Stimulated activated CD4-positive, alpha-beta T cell treated with anti-CD3 and anti-CD28 coated beads, Interleukin-15, amount 100 ng/mL, for 48 hours (primary cell): ENCODE measurements at places on chromosomes 16 and 17.

DNA sequence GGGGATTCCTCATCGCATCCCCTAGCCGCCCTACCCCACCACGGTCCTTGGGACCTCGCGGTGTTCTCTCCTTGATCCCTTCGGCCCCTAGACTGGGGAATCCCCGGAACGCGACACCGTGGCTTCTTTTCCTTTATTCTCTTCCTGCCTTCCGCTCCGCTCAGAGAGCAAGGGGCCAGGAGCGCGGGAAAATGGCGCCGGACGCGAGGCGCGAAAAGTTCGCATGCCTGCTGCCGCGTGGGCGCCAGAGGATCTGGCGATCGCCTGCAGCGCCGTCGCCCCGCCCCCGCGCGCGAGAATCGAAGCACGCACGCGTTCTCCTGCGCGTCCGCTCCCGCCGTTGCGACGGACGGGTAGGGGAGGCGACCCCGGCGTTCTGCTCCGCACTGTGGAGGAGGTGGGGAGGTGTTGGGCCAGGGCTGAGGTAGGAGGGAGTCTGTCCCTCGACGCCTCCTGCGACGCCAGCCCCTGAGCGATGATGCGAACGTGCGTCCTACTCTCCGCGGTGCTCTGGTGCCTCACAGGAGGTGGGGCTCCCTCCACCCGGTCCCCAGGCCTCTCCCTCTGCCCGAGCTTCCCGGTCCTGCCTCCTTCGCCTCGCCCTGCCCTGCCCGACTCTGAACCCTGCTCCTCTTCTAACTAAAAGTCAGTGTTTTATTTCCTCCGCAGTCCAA is at the start of gene ZPBP2:
Gene ZPBP2, plus strand, starts transcription at position 323 of the 674 bp plus-strand sequence. Its CDS starts 153 bp downstream, at position 476.
- peak; percentile 31 for DNase-seq

DNA sequence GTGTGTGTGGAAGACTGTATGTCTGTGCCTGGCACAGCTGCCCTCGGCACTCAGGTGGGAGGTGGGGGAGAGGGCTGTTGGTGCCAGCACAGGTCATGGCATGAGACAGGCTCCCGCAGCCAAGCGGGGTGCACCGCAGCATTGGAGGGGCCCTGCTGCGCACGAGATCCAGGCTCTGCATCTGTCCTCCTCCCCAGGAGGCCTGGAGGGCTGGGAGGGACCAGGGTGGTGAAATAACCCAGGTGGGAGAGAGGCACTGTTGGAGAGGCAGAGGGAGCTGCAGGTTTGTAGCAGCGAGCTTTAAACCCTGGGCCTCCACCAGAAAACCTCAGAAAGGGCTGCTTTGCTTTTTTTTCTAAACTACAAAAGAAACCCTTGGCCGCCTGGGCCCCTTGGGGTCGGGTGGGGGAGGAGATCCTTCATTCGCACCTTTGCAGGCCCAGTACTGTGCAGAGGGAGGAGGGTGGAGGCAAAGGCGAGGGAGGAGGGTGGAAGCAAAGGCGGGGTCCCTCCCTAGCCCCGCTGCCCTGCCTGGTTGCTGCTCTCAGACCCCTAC is 241.7 kb downstream of the SEC14L1 start:
- DNase-seq = no peak

DNA sequence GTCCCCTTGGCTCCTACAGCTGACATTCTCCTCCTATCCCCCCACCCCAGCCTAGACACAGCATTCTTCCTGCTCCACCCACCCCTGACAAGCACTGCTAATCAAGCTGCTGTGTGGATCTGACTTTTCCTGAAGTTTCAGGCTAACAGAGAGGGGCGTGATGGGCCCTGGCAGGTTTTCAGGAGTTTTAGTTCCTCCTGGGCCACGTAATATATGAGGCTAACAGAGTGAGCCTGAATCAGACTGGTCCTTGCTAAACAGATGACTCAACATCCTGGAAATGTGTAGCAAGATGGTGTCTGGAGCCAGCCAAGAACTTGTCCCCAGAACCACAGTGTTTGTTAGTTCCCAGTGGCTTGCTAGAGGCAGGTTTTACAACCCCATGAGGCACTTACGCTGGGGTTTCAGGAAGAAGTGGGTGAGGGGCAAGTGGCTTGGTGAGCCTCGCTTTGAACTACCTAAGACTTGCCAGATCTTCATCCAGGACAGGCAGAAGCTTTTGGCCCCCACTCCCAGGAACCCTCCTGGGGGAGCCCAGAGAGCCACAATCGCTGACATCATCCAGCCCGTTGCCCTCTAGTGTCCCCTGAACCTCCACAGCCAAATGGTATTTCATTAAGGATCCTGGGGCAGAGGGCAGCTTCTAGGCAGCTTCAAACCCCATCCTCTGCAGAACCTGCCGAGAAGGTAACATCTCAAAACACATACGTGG is 15.9 kb downstream of the TMEM92 start:
- DNase-seq = no peak

DNA sequence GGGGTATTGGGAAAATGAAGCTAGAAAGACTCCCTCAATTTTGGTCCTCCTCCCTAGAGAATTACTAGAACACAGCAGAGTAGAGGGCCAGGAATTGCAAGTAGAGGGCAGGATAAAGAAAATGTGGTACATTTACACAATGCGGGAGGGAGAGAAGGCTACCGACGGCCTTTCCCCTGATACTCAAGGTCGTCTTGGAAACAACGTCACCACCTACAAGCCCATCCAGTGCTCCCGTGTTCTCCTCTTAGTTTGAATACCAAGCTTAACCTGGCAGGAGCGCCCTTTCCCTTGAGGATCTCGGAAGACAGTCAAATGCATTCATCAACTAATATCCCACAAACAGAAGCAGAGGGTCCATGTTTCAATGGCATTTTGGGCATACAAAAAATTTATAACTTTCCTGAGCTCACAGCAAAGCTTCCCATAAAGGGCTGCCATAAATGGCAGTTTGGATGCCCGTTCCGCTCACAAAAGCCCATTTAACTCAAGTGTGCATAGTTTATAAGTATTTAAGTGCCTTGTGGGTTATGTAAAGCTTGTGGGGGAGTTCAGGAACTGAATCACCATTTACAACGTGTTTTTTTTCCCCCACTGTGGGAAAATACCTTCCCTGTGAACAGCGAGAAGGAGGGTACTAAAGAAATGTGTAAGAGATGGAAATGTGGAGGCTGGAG is 414.6 kb downstream of the SLC39A11 start:
- no peak for DNase-seq

DNA sequence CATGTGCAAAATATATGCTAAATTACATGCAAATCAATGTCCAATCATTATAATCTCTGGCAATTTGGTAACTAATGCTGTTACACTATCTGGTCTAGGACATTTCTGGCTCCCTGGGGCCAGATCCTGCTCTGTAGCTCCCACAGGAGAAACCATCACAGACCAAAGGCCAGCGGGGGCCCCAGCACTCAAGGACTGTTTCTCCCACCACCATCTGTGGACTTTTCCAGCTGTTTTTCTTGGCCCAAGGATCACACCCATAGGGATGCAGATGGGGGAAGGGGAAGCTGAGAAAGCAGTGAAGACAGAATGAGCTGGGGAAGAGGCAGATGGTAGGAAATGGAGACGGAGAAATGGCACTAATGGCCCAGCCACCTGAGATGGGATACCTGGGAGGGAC is at the start of gene HIGD1B:
Gene HIGD1B, plus strand, starts transcription at position 298 of the 400 bp plus-strand sequence. CDS start 270 bp downstream, outside the sequence.
- DNase-seq = no peak

DNA sequence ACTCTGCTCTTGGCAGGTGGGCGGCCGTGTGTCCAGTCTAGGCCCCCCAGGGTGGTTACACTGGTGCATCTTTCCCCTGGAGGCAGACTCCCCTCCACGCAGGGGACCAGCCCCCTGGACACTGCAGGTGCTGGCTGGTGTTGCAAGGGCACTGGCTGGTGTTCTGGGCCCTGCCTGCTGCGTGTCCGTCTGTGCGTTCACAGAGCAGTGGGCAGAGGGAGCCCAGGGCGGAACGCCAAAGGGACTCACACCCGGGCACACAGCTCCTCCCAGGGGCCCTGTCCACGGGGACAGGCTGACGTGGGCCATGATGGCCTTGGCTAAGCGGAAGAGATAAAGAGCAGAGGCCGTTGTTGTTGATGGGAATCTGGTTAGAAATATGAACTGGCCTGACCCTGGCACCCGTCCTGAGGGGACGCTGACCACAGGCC is 27.3 kb downstream of the ACSF3 start:
- DNase-seq = no peak

GRCh38 chr16:26454102-26454501 is 612.6 kb upstream of the C16orf82 start:
- DNase-seq = no peak

DNA sequence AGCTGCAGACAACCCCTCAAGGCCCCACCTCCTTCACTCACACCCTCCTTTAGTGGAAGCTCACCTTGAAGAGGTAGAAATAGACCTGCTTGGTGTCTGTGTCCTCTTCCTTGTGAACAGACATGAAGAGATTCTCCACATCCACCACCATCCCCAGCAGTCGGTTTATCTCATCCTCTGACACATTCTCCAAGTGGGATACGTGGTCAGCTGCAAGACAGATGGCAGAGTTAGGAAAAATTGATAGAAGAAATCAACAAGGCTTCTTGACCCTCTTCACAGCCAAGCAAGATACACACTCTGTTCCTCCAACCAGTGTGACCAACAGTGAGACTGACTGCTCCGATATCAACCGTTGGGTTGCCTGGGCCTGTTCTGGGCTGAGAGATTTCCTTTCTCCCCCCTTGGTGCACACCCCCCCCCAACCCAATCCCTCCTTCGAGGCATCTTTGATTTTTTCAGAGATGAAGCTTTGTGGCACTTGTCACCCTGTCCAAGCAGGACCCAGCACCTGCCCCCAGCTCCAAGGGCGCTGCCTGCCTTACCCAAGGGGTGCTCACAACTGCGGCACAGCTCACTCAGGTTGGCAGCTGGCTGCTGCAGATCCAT is 902 bp downstream of the KAT2A start:
- no peak for DNase-seq

- no peak for DNase-seq
These were observed 6.0 kb downstream of the MYH4 start for GRCh38 chr17:10463402-10463801.

- DNase-seq = no peak
These were observed 823 bp downstream of the TNRC6C start for GRCh38 chr17:77959126-77959925.

- no peak for DNase-seq
These were observed 174.0 kb downstream of the IRX3 start for GRCh38 chr16:54112451-54113206.

DNA sequence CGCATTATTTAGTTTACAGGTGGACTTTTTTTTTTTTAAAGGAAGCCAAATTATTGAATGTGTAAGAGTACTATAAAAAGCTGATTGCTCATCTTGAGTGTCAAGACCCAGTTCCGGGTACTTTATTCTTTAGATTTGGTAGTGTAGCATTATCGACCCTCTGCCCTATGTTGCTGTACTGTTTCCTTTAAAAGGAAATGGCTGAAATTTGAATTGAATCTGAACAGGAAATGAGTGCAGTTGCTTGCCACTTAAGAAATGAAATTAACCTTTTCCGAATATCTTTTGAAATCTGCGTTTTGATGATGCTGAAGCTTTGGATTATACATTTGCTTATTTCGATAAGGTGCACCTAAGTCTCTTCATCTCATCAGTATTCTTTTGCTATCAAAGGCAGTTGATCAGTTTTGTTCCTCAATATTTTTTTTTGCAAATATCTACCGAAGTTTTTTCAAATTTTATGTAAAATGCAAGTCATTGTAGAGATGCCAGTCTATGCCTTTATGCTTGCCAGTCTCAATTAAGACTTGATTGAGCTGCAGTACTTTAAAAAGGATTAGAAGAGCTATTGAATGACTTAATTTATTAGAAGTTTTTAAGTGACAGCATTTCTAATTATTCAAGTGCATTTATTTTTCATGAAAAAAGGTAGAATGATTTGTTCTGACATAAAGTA is 1.8 kb downstream of the GGNBP2 start:
- no peak for DNase-seq

DNA sequence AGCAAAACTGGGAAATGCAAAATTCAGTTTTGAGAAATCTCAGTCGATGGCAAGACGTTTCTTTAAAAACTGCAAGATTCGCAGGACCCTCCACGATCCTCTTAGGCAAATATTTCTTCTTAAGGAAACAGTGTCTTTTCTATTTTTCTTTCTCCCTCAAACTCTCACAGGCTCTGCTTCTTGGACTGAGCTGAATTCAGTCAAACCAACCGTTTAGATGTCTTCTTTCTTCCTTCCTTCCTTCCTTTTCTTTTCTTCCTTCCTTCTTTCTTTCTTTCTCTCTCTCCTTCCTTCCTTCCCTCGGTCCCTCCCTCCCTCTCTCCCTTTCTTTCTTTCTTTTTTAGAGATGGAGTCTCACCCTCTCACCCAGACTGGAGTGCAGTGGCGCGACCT is 67.2 kb upstream of the AXIN2 start:
- no peak for DNase-seq

DNA sequence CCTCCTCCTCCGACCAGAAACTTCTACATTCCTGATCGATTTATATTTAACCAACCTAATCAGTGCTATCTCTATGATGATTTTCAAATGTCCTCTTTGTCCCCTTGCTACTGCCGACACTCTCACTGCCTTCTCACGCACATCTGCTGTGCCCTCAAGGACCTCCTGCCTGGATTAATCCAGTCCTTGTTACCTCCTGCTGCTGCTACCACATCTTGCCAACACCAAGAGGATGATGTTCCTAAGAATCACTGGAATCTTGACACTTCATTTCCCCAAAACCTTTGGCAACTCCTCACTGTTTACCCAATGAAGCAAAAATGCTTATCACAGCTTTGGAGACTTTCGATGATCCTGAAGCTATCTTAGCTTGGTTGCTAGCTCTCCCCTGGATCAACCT is 287.3 kb upstream of the AXIN2 start:
- no peak for DNase-seq

DNA sequence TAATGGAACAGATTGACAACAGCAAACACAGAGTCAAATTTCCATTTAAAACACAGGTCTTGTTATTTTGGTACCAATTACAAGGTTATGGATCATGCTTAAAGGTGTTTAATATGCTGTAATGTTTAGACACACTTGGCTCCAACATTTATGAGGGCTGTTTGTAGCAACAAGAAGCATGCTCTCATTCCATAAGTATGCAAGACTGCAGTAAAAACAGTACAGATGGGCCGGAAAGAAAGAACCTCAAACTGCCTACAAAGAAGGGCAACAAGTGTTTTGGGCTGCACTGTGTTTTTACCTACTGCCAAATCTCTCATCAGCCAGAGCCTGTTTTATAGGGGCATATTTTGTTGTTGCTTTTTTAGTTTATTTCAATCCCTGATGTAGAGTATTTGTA is 100.5 kb upstream of the HS3ST3A1 start:
- no peak for DNase-seq

GRCh38 chr17:28258347-28258887 is 60.6 kb upstream of the TMEM97 start:
- DNase-seq = no peak

DNA sequence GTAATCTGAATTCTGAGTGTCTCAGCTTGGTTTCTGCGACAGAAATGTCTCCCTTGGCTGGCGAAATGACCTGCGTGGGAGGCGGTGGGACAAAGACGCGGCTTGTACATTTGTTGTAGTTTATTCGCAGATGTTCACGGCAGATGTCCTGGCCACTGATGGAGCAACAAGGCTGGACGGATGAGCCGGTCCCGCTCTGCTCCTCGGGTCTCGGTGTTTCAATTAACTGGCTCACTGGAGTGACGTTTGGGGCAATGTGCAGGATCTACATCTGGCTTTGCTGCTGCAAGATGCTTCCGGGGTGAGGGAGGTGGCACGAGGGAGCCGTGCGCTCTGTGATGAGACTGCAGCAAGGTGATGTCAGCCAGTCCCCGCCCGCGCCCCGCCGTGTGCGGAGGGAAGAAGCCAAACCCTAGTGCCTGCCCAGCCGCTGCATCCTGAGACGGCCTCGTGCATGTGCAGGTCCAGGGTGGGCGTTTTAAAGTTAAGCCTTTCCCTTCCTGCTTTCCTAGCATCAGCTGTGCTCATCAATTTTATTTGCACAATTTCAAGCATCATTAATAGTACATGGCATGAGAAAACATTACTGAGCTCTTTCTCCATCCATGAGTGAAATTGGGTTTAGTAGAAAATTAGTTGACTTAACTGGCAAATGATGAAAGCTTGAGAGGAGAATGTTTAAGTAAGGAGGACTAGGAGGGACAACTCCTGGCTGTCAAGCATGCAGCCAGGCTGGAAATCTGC is 44.4 kb downstream of the MGAT5B start:
- no peak for DNase-seq
